NCI-H1105 treated with DMSO at 0.1 percent for 48 hours (cell line): ENCODE measurements at places on chromosomes 7 and 10.
A peak's percentile ranks its signal among the peaks of the same experiment; 100 is the strongest.

DNA sequence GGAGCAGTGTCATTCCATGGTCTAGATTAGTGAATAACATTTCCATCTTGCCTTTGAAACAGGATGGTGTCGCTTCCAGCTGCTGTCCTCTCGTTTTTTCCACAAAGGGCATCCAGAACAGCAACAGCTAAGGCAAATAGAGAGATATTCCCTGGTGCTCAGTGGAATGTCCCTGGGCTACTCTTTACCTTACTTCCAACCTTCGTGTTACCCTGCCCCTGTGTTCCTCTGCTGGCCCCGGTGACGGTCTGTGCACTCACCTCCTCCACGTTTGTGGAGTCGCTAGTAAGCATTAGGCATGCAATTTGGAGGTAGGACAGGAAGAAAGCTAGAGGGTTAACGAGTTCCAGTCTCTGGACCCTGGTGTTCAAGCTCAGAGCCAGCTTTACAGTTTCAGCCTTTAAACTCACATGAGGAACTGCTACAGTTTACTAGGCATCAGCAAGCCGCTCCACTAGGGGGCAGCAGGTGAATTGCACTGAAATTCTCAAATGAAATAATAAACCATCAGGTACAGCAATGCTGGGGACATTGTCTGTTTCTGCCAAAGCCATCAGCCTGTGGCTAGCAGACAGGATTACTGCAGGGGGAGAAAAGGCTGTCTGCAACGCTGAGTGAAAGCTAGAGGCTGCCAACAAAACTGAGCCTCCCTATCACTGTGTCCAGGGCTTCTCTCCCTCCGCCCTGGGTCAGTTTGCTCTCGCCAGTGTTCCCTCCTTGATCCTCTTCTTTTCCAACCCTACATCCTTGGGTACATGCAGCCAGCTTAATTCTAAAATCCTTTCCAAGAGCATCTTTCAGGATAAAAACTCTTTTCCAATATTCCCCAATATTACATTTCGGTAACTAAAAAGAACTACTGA is 9.0 kb downstream of the MRPL32 start:
- peak; percentile 67 for DNase-seq

DNA sequence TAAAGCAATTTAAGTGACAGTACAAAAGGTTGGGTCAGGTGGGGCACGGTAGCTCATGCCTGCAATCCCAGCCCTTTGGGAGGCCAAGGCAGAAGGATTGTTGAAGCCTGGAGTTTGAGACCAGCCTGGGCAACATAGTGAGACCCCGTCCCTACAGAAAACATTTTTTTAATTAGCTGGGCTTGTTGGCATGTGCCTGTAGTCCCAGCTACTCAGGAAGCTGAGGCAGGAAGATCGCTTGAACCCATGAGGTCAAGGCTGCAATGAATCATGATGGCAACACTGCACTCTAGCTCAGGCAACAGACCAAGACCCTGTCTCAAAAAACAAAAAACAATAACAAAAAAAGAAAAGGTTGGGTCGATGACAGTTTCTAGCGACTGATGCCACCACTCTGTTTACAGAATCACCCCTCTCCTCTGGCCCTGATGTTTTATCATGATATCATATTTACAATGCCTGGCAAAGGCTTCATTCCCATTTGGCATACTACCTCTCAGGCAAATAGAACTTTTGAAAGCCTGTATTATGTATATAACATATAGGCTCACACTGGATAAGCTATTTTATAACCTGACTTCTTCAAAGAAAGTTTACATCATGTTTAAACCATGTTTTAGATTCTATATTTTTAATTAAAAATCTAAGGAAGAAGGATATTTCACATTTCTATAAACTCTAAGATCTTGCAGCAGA is 558 bp upstream of the ABCC2 start:
- no peak for DNase-seq

- DNase-seq = no peak
Measured at GRCh38 chr10:34503704-34504103, 311.4 kb downstream of the PARD3 start.

- DNase-seq = peak; percentile 36
Measured at GRCh38 chr10:109773288-109774120, 149.8 kb downstream of the XPNPEP1 start.

DNA sequence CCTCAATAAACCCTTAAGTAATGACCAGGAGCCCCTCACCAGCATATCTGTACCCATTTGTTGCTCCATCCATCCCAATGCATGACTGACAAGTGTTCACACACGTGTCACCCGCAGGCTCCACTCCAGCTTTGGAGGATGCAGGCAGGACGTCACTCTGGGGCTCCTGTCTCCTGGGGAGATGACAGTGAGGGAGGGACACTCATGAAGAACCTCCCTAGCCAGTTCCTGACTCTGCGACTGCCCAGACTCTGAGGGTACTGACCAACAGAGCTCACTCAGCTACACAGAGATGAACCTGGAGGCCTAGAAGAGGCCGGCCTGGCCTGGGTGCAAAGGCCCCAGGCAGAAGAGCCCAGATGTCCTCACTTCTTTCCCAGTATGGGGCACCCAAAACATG is 135.1 kb upstream of the RET start:
- no peak for DNase-seq

GRCh38 chr10:128099901-128100300 is 26.3 kb downstream of the MKI67 start:
- DNase-seq = no peak

GRCh38 chr7:85070967-85071628 is 115.8 kb downstream of the SEMA3D start:
- no peak for DNase-seq

DNA sequence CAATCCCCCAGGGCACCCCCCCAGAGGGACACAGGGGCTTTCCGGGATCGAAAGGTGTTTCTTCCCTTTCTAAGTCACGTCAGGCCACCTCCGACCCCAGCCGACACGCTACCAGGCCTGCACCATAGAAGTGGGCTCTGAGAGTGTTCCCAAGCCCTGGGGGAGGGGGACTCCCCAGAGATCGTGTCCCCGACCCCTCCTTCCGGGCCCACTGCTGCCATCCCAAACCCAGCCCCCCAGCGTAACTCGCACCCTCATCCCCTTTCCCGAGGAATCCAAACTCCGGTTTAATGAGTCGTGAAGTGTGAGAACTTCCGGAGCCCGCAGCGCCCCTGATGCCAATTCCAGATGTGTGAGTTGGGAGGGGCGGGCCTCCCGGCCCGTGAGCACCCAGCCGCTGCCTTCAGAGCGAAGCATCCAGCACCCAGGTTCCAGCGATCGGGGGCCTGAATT is 11.3 kb downstream of the UNCX start:
- DNase-seq = no peak

- no peak for DNase-seq
Measured at GRCh38 chr7:159154243-159154642, 9.6 kb upstream of the VIPR2 start.

DNA sequence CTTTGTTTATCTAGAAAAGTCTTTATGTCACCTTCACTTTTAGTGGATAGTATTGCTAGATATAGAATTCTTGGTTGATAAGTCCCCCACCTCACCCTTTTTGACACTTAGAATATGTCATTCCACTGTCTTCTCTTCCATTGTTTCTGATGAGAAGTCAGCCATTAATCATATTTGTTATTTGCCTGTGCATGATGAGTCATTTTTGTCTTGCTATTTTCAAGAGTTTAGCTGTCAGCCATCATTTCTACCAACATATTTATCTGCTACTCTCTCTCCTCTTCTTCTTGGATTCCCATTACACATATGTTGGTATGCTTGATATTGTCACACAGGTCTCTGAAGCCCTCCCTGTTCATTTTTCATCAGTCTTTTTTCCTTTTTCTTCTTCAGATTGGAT is 160.8 kb upstream of the TCF7L2 start:
- no peak for DNase-seq

- no peak for DNase-seq
Measured at GRCh38 chr10:16367621-16368292, 69.1 kb upstream of the PTER start.

DNA sequence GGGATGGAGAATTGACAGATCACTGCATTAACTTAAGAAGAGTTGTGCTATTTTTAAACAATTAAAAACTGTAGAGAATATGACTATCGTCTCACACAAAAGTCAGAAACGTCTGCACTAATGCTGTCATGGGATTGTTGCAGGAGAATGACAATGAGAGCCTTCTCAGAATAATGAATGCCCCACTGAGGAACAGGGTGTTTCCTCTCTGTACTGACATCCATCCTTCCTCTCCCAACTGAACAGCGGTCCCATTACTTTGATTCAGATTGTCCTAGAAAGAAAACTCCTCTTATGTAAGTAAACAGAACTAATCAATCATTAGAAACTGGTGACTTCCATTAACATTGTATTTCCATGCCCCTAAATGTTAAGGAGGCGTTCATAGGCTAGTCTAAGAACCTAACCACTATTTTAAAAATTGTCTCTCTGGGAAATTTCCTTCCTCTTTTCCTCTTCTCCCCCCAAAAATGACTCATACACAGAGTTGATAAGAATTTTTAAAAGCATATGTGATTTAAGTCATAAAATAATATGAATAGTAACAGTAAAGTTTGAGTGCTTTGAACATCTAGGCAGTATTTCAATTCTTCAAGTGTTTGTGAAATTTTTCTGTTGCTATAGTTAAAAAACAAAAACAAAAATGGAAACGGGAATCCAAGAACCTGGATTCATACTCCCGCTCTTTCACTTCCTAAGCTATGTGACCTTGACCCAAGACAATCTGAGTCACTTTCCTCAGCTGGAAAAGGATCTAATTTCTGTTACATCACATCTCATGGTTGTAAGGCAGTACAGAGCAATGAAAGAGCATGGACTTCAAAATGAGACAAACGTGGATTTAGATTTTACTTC is 12.7 kb upstream of the MACC1 start:
- DNase-seq = no peak

GRCh38 chr7:134891262-134891695 is 95.0 kb upstream of the AGBL3 start:
- DNase-seq = peak; percentile 81

DNA sequence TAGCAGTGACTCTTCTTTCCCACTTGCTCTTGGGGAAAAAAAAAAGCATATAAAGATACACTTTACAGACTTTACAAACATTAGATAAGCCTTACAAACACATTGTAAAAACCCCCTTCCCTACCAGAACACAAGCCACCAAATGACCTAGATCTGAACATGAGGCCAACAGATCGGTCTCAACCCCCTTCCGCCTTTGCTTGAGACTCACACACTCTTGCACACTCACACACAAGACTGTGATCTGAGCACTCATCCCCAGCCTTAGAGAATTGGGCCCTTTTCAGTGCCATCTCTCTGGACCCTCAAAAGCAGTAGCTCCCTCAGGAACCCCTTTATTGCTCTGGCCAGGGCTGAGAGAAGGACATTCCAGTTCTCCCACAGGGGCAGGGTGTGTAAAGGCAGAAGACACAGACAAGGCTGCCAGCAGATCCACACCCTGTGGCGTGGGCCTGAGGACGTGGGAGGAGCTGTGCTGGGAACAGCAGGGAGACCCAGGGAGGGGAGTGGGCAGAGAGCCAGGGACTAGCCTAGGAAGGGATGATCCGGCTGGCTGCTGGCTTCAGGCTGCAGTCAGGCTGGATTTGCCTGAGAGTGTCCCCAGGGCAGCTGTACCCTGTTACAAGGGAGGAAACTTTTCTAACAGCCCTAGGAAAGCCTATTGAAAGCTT is 206.7 kb downstream of the KIAA1217 start:
- DNase-seq = no peak

- no peak for DNase-seq
Measured at GRCh38 chr7:124754576-124755268, 10.9 kb downstream of the GPR37 start.

DNA sequence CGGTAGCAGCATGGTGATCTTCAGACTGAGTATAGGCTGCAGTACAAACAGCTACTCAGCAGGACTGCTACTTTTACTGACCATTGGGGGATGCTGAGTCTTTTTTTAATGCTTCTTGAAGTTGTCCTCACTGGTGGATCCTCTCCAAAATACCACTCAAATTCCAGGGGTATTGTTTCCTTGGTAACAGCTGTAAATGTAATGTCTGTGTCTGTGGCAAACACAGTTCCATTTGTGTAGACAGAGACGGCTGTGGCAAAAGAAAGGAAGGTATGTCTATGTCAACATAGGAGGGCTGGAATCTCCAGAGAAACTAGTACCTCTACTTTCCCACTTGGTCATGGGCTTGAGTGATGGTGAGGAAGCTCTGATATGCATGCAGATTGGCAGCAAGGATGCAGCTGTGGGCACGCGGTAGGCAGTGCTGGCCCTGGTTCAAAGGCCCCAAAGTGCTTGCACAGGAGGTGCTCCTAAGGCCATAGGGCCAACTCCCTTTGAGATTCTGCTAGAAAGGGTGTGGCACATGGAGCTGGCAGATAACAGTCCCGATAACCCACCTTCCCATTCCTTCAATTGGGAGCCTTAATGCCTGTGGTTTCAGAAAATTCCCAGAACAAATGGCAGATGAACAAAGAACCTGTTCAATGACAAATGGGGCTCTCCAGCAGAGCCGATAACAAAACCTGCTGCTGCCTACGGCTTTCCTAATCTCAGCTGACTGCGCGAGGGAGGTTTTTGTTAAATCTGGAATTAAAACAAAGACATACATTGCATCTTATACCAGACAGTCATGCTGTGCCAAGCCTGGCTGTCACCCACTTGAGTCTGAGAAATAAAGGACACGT is 43.0 kb downstream of the PKD1L1 start:
- DNase-seq = no peak

- no peak for DNase-seq
Measured at GRCh38 chr7:99201027-99201426, 6.9 kb downstream of the KPNA7 start.

DNA sequence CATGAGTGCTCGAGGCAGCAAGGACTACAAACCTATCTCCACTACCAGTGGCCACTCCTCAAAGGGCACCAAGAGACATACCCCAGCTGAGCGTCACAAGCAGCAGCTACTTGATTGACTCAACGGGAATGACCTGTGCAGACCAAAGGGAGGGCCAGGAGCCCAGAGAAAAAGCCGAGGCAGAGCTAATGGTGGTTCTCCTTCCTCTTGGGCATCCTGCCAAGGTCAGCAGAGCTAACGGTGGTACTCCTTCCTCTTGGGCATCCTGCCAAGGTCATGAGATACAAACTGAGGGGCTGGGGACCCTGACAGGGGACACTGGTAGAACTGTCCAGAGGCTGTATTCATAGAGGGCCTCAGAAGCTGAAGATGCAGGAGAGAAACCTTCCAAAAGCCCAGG is 60.4 kb downstream of the FAM53B start:
- DNase-seq = no peak

DNA sequence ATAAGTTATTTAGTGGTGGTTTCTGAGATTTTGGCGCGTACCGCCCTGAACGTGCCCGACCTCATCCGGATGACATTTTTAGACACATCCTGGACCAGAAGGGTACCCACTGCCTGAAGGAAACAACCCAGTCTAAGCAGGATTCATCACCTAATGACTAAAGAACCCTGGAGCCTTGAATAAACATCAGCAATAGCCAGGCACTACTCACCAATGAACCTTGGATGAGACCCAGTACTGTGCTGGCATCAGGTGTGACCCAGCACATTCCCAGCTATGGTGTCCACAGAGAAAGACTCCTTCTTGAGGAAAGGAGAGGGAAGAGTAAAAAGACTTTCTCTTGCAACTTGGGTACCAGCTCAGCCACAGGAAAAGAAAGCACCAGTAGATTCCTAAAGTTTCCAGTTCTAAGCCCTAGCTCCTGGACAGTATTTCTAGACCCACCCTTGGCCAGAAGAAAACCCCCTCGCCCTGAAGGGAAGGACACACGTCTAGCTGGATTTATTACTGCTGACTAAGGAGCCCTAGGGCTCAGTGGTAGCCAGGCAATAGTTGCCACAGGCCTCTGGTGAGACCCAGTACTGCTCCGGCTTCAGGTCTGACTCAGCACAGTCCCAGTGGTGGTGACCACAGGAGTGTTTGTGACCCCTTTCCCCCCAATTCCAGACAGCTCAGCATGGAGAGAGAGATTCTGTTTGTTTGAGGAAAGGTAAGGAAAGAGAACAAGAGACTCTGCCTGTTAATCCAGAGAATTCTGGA is 32.5 kb downstream of the ZNF277 start:
- DNase-seq = no peak
